ENCODE measurements at places on chromosomes 13 and 19. TPM values are rescaled to one million over a fixed set of nuclear protein-coding genes. Genes with fewer than 3 reads are reported as not detected.
A peak's percentile ranks its signal among the peaks of the same experiment; 100 is the strongest.

- no peak for DNase-seq
These were observed 462.5 kb downstream of the DIAPH3 start for GRCh38 chr13:59701261-59701660.

DNA sequence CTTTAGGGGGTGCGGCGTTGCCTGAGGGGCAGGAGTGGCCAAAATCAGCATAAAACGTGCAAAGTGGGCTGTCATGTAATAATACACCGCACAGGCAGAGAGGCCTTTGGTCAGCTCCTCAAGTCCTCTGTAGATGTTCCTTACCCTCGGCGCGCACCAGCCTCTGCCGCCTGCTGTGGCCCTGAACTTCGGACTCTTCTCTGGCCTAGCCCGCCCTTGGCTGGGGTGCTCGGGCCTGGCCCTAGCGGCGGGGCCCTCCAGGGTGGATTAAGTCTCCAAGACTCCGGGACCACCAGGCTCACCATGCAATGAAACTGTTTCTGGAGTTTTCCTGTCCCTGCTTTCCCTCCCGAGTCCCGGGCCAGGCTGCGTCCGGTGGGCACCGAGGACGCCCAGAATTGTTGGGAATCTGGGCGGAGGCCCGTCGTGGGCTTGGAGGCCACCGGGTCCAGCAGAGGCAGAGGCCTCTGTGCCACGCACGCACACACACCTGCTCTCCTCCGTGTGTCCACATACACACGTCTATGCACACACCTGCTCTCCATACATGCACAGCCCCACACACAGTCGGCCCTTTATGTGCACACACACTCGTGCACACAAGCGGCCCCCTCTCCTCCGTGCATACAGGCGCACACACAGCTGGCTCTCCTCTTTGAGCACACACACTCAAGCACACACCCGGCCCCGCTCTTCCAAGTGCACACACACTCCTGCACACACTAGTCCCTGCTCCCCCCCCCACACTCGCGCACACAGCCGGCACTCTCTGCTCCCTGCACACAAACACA lies 1.5 kb upstream of the TFDP1 start:
- no peak for DNase-seq

GRCh38 chr13:98110749-98111148 lies 32.1 kb upstream of the FARP1 start:
- DNase-seq: no peak

DNA sequence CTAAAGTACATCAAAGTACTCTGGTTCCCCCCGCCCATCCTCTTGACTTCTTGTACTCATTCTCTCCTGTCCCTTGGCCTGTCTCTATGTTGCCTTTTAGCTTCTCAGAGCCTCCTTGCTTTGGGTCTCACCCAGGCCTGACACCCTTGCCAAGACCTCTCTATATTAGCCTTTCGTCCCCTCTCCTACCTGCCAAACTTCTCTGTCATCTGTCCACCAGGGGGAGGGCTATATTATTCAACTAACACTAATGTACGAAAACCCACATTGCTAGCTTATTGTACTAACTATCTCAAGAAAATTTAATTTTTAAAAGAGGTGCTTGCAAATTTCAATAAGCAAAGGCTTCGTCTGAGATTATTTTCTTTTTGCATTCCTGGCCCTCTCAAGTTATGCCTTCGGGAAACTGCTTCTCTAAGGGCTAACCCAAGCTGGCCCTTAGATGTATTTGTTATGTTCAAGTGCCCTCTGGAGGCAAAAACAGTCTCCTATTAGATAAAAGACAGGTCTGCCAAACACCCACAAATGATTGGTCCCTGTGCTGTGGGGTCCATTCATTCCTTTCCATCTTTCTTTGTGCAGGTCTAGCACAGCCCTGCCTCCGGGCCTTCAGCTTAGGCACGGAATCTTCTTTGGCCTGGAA lies 6.3 kb upstream of the MRPS31 start:
- peak; percentile 22 for DNase-seq

- no peak for DNase-seq
These were observed 6.2 kb downstream of the ILF3 start for GRCh38 chr19:10660346-10660745.

- DNase-seq: no peak
These were observed 2318.0 kb downstream of the PCDH9 start for GRCh38 chr13:64912141-64912540.

DNA sequence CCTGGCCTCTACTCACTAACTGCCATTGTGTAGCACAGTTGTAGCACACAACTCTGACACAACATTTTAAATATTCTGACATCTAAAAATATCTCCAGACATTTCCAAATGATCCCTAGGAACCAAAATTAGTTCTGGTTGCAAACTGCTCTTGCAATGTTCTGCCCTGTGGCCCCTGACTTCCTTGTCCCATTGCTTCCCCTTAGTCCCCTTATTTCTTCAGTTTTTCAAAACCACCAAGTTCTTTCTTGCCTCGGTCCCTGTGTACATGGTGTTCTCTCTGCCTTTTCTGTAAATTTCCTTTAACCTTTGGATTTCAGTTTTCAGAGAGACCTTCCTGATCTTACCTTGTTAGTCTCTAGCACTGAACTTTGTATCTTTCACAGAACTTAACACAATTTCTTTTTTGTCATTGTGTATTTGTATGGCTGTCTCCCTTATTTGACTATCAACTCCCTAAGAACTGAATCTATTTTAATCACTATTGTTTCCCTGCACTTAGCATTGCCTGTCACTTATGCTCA lies 87.6 kb upstream of the MLNR start:
- DNase-seq: no peak

DNA sequence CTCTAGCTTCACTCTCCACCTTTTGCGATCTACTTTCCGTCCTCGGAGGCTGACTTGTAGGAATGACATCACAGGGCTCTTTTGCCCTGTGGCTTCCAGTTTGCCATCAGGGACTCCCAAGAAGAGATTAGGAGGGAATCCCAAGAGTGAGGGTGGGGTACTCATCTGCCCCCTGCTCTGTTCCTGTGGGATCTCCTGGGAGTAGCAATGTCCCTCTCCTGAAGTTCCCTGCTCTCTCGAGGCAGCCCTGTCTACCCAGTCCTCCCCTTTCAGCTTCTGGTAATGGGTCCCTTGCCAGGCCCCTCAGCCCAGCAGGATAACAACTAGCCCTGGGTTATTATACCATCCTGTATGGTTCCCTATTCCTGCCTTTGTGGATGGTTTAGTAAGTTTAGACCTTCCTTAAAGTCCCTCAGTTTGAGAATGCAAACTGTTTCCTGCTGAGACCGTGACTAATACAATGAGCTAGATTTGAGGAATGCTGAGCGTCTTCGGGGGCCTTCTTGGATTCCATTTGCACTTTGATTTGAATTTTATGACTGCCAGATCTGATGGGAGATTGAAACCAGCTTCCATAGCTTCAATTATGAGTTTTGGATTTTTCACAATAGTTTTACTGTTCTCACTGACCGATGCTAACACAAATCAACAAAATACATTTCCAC lies 73.7 kb upstream of the IPO5 start:
- no peak for DNase-seq

CELF5 gene
- 33.6 TPM for polyA plus RNA-seq

CNFN gene
- polyA plus RNA-seq: 10.9 TPM

CYSLTR2 gene
- polyA plus RNA-seq: 0.48 TPM

UHRF1 gene
- 25.6 TPM for polyA plus RNA-seq

ZNF865 gene
- 10.4 TPM for polyA plus RNA-seq

ATXN8OS gene
- polyA plus RNA-seq: not detected

CGB2 gene
- polyA plus RNA-seq: not detected

UQCRFS1 gene
- polyA plus RNA-seq: 87.3 TPM

TNFSF13B gene
- 0.32 TPM for polyA plus RNA-seq
